ENCODE measurements at places on chromosomes 6 and 20.

DNA sequence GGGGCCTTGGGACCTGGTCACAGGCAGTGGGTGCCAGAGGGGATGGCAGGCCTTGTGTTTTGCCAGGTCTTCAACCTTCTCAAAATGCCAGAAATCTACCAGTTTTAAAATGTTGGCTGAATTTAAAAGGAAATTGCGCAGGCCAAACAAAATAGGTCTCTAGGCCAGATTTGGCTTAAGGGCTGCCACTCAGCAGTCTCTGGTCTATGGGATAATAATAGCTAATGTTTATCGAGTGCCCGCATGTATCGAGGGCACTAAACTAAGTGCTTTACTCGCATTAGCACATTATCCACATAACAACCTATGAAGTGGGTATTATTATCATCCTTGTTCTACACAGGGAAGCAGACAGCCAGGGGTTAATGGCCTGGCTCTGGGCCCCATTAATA, 11.0 kb downstream of the E2F3 start:
- peak; percentile 13 for DNase-seq

DNA sequence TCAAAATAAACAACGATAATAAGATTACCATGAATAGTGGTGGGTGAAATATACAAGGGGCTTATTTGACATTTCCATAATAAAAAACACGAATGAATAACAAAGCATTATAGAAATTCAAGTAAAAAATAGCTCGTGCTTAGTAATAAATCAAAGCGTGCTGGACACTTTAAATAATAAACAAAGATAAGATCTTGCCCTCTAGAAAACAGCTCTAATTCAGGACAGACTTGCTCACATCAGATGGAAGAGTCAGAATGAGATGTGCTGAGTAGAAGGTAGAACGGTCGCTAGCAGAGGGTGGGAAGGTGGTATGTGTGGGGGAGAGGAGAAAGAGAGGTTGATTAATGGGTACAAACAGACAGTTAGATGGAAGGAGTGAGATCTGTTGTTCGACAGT, 27.3 kb downstream of the PSMB1 start:
- DNase-seq = no peak

- DNase-seq = no peak
Observed at GRCh38 chr20:64222851-64223525, 32.6 kb upstream of the PCMTD2 start.

DNA sequence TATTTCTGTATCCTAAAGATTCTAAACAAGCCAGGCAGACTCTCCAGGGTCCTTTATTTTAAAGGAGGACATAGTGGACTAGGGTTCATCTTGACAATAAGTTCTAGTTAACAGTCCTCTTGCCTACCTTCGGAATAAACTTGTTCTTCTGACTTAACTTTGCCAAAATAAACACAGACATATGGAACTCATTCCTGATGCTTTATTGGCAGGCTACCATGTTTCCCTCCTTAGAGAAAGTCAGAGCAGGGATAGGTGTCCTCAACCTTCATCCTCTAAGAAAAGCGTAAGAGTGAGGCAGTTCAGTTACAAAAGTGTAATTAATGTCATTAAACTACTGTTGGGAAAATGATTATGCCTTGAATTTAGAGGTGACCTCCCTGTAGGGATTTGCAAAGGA, 46.9 kb upstream of the NRSN1 start:
- DNase-seq = no peak

- DNase-seq = no peak
Observed at GRCh38 chr6:3683331-3683730, 68.2 kb downstream of the PXDC1 start.
